ENCODE measurements at places on chromosomes 16 and 17.

GRCh38 chr16:15464401-15465186 is 30.2 kb downstream of the BMERB1 start:
- no peak for DNase-seq

- DNase-seq = no peak
These were observed 30.1 kb downstream of the VPS35 start for GRCh38 chr16:46658925-46659324.

GRCh38 chr16:17409894-17410293 is 60.9 kb downstream of the XYLT1 start:
- DNase-seq = no peak

DNA sequence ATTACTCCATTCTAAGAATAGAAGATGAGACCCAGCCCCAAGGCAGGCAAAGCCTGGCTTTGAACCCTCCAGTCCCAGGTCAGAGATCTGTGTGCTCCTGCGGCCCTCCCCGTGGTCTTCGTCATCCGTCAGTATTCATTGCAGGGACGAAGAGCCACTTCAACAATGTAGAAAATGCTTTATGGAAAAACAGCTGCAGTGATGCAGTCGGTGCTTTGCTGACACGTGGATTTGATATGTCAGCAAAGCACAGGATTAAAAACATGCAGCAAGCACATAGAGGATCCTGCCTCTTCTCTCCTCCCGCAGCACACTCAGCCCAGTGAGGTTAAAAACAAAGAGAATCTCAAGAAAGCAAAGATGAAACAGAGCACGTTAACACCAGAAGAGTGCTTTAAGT is 117.1 kb upstream of the AXIN2 start:
- DNase-seq = no peak

DNA sequence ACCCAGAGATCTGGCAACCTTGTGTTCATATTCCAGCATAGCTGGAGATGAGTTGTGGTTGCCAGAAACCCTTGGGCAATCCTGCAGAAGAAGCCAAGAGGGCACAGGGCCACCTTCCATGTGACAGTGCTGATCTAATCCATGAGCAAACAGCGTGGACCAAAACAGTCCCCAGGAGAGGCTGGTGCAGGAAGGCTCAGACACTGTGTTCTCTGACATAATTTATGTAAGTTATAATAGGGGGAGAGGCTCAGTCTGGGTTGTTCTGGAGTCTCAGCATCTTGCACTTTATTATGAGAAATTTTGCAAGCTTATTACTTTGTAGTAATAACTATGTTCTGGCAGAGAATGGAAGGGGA is 273.9 kb downstream of the HAPSTR1 start:
- no peak for DNase-seq

DNA sequence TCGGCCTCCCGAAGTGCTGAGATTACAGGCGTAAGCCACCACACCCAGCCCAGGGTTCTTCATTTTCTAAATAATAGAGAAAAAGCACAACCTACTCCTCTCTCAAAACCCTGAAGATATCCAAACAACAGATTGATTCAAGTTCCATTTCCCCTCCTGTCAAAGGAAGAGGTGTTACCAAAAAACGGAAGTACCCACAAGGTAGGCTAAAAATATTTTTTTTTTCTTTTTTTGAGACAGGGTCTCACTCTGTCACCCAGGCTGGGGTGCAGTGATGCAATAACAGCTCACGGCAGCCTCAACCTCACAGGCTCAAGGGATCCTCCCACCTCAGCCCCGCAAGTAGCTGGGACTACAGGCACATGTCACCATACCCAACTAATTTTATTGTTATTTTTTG is 18.9 kb downstream of the UTP6 start:
- no peak for DNase-seq

DNA sequence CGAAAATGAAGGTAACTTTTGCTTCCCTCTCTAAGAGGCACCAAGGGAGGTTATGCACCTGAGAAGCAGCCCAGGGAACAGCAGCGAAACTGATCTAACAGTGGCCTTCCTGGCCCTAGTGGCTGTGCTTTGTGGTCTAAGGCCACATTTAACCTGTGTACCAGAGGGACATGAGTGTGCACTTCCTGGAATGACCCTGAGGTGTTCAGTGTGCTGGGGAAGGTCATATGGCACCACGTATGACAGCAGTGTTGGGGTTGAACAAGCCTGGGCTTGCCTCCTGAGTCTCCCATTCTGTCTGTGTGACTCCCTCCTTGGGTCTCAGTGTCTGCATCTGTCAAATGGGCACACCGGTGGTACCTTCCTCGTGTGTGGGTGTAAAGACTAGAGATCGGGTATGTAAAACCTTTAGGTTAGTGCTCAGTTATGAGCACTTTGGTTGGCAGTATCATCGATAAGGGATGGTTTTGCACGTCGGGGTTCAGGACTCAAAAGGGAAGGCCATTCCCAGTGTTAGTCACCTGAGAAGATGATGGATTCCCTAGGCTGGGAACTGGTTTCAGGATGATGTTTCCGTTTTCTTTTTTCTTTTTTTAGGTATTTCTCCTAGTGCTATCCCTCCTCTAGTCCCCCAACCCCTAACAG is 31.9 kb downstream of the PLCG2 start:
- no peak for DNase-seq

GRCh38 chr17:6168296-6168695 is 98.1 kb downstream of the WSCD1 start:
- no peak for DNase-seq

GRCh38 chr17:9729034-9729650 is 62.2 kb downstream of the DHRS7C start:
- peak; percentile 40 for DNase-seq

DNA sequence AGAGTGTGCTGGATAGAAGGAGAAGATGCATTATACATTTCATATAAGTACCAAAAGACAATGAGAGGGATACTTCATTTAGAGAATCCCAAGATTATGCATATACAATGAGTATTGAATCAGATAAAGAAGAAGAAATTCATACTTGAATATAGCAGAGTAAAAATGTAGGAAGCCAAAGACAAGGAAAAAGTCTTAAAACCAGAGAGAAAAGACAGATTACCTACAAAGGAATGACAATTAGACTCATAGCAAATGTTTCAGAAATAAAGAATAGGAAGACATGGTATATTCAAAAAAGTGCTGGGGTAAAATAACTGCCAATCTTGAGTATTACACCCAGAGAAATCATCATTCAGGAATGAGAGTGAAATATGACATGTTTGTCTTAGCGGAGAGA is 6.8 kb upstream of the MSI2 start:
- DNase-seq = no peak

DNA sequence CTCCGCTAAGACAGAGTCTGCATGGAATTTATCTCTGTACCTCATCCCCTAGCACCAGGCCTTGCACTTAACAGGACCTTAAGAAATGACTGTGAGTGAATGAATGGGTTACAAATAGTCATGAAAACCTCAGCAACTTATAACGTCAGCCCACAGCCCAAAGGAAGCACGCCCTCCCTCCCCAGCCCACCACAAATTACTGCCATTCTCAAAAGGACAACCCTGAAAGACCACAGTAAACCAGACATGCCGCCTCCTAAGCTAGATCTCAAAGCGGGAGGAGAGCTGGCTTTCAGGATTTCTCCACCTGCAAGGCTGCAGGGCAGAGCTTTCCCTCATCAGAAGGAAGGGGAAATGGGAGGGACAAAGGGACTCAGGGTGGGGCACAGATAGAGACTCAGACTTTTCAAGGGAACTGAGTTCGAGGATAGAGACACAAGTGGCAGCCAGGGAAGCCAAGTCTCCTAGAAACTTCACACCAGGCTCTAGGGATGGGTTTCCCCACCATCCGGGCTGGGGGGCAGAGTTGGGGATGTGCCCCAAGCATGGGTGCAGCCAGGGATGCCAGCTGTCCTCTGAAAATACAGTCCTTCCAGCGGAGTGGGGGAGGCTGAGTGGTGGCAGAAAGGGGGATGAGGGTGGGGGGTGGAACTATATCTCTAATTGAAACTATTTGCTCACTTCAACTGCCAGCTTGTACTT is 56.7 kb downstream of the PLXDC1 start:
- no peak for DNase-seq

GRCh38 chr16:8087597-8088289 is 502.6 kb downstream of the TMEM114 start:
- no peak for DNase-seq

DNA sequence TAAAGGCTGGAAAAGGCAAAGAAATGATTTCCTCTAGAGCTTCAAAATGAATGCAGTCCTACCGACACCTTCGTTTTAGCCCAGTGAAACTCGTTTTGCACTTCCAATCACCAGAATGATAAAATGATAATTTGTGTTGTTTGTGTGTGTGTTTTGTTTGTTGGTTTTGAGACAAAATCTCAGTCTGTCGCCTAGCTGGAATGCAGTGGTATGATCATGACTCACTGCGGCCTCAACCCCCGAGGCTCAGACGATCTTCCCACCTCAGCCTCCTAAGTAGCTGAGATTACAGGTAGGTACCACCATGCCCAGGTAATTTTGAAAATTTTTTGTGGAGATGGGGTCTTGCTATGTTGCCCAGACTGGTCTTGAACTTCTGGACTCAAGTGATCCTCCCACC is 3.4 kb upstream of the EVPLL start:
- no peak for DNase-seq

DNA sequence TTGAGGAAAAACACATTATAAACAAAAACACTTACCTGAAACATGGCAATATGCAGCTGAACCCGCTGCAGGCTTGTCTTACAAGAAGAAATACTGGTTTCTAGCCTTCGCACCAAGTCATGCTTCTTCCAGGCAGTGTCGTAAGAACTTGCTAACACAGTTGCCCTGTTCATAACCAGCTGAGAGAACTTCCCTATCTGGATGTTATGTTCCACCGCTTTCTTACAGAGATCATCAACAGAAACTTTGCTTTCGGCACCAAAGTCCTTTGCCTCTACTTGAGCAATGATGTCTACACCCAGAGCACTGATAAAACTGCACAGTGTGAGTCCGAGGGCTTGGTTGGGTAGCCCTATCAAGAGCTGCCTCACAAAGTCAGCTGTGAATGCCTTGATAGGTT is 27.9 kb upstream of the ARL6IP1 start:
- no peak for DNase-seq

DNA sequence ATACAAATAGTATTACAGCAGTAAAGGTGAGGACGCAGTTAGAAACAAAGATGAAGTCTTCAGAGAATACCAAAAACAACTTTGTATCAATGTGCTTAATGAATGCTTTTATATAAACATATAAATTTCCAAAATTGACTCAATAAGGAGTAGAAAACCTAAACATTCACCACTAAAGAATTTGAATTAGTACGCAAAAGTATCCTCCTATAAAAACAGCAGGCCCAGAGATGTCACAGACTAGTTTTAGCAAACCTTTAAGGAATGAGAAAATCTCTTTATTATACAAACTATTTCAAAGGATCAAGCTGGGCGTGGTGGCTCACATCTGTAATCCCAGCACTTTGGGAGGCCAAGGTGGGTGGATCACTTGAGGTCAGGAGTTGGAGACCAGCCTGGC is 86.2 kb downstream of the OR1D5 start:
- no peak for DNase-seq

GRCh38 chr17:46832945-46833839 is 14.7 kb upstream of the WNT3 start:
- DNase-seq = no peak

DNA sequence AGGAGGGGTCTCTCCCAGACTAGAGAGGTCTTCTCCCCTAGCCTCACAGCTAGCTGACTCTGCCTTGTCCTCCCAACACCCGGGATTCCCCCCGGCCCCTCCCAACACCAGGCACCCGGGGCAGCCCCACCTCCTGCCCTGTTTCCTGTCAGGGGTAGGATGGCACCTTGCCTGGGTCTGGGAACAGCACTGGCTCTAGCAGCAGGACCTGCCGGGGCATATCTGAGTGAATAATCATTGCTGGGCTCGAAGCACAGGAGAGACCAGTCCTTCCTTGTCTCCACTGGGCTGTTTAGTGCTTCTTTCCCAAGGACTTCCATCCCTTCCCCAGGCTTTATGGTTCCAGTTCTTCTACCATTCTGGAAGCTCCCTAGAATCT is 25.7 kb downstream of the MINK1 start:
- DNase-seq = no peak

DNA sequence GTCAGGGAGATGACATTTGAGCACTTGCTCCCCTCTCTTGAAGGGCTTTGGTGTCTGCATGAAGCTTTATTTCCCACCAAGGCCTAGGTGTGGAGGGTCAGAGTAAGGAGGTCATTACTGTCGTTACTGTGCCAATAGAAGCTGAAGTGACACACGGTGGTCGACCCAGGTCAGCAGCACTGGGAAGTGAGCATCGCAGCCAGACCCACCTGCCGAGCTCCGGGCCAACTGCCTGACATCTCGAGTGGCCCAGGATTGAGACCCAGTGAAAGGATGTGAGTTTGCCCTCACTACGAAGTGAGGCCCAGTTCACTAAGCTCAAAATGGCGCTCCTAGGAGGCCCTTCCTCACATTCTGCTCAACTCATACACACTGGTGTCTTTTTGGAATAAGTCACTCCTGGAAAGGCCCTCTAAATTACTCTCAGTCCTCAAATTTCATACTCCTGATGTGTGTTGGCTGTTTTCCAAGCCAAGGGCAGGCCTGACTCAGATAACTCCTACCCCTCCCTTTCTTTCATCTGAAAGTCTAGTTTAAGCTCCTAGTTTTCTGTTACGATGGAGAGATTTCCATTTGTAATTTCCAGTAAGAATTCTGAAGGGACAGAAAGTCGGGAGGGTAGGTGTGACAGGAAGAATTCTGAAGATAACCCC is 200.4 kb downstream of the LGALS9B start:
- DNase-seq = no peak

DNA sequence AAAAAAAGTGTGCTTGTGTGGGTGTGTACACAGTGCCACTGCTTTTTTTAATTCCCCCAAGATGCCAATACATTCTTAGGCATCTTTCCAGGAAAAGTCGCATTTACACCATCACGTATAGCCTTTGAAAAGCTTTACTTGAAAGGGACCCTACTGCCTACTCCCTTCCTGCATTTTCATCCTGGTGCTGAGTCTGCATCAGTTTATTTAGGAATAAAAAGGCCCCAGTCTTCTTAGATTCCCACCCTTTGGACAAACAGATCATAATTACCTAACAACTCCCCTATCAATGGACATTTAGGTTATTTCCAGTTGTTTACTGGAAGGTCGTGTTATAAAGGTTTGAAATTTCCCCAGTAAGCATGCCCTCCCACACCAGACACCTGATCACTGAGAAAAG is 54.9 kb downstream of the CLEC16A start:
- no peak for DNase-seq

GRCh38 chr17:72102366-72102765 is 18.5 kb upstream of the SOX9 start:
- DNase-seq = no peak

GRCh38 chr16:85612801-85613603 is at the start of gene GSE1:
GSE1 (plus strand) TSS chr16:85613322; CDS start chr16:85613392, 70 bp downstream.
- peak; percentile 95 for DNase-seq

- no peak for DNase-seq
These were observed 4.6 kb upstream of the ETV4 start for GRCh38 chr17:43550754-43551153.
